ENCODE measurements at places on chromosomes 12 and 14.

DNA sequence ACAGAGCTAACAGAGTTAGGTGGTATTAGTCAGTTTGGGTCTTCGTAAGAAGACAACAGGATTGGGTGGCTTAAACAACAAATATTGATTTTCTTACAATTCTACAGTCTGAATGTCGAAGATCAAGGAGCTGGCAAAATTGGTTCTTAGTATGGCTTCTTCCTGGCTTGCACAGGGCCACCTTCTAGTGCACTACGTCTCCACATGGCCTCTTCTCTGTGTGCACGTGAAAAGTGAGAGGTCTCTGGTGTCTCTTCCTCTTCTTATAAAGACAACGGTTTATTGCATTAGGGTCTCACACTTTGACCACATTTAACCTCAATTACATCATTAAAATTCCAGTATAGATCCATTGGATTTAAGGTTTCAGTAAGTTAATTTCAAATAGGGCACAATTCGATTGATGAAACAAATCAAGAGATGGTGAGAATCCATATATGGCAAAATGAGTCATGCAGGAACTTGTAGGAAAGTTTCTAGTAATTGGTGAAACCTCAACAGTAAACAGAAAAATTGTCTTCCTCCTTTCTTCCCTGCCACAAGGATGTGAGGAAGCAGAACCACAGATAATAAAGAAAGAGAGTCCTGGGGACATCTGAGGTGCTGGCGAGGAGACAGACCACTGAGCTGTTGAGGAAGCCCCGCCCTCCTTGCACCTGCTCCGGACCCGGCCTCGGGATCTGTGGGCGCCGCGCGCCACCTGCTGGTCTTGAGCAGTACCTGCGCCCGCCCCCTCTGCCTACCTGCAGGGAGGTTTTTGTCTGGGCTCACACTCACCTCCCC, 846.7 kb downstream of the TMEM121 start:
- peak; percentile 88 for DNase-seq

GRCh38 chr12:1591034-1591433, 3.3 kb downstream of the FBXL14 start:
- peak; percentile 51 for DNase-seq

GRCh38 chr12:56522411-56523193, 982 bp downstream of the RBMS2 start:
- DNase-seq, result no peak

GRCh38 chr14:53055003-53055402, 98.1 kb downstream of the DDHD1 start:
- no peak for DNase-seq

GRCh38 chr14:64715628-64716412, 11.6 kb downstream of the PLEKHG3 start:
- no peak for DNase-seq

DNA sequence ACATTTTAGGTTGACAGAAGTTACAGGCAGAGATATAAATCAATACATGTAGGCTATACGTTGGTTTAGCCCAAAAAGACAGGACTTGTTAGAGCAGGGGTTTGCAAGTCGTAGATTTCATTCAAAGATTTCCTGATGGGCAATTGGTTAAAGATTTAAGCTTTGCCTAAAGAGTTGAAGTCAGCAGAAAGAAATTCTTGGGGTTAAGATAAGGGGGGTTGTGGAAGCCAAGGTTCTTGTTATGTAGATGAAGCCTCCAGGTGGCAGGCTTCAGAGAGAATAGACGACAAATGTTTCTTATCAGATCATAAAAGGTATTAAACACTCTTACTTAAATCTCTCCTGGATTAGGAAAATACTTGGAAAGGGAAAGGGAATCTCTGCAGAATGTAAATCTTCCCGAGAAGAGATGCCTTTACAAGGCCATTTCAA, 510.8 kb downstream of the TMTC2 start:
- no peak for DNase-seq

GRCh38 chr12:126358806-126359205, 1293.6 kb downstream of the AACS start:
- DNase-seq, result no peak

- no peak for DNase-seq
Observed at GRCh38 chr14:94044476-94045091, 18.4 kb downstream of the OTUB2 start.

DNA sequence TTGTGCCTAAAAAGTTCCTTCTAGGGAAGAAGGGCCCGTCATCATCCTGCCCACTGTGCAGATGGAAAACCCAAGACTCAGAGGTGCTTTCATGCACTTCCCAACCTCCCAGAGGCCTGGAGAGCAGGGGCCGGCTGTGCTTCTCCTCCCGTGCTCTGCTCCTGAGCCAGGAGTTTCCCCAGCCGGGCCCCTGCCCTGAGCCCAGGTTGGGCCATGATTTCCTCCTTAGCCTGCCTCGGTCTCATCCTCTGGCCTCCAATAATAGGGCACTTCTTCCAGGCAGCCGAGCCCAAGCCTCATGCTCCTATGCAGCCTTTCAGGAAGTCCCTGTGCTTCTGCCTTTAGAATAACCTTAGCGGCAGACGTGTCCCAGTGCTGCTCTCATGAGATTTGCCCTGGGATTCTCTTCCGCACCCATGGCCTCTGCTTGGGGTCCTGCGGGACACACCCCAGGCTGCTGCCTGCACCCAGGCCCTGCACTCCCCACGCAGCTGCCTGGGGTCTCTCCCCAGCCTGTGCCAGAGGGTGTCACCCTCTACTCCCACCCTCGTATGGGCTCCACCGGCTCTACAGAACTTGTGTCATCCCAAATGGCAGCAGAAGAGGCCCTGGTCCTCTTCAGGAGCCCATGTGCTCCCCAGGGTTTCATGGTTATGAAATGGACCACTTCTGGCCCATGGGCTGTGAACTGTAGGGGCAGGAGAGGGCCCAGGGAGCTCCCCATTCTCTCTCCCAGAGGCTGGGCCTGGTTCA, 359.3 kb downstream of the ADGRD1 start:
- DNase-seq, result no peak

DNA sequence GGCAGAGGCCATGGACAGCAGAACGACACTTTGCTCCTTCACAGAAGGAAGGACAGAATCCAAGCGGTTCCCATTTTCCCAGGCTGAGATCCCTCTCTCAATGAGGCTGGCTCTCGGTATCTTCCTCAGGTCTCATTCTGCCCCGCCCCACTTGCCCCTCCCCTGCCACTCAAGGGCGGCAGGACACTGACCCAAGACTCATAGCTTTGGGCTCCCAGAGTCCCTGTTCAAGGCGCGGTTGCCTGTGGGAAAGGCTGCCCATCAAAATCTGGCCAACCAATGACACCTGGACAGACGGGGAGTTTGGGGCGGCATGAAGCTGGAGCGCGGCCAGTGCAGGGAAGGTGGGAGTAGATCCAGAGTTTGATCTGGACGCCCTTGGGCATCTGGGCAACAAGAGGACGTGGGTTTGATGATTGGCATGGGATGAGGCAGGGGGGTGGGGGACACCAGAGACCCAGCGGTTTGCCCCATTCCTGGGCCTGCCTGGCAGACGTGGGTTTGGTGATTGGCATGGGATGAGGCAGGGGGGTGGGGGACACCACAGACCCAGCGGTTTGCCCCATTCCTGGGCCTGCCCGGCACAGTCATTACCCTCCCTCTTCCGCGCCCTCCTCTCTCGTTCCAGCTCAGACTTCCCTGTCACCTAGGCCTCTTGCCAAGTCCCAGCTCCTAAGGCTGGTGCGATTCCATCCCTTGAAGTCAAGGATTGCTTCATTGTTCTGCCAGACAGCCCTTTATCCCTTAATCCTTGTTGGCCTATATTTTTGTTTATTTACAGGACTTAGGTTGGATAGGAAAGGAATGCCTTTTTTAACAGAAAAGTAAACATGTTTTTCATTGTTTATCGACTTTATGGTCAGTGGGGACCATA, 92.1 kb downstream of the NINJ2 start:
- no peak for DNase-seq

GRCh38 chr12:106288494-106289195, 13.9 kb upstream of the TCP11L2 start:
- DNase-seq, result no peak

DNA sequence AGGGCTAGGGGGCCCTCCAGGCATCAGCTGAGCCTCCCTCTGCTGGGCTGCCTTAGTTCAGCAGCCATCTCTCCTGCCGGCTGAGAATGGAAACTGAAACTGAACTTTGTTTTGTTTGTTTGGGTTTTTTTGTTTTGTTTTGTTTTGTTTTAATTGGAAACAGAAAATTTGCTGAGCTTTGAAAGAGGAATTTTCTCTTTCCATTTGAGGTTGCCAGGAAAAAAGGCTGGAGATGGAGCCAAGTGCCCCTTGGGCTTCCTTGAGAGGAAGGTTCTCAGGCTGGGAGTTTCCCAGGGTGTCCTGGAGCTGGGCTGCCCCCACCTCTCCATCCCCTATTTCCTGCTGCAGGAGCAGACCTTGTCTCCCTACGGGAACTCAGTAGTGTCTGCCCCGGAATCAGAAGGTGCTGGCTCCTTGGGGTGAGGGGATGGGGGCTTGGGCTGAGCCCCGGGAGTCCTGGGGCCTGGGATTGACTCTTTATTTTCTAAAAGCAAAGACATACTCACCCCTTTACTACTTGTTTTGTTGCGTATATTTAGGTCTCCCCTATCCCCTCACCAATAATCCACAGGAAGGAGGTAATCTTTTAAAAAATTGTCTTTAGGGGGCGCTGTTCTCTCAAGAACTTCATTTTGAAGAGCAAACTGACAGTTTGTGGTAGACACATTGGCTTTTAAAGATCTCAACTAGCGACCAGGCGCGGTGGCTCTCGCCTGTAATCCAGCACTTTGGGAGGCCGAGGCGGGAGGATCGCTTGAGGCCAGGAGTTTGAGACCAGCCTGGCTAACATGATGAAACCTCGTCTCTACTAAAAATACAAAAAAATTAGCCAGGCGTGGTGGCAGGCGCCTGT, 21.3 kb upstream of the OASL start:
- DNase-seq, result peak; percentile 83

DNA sequence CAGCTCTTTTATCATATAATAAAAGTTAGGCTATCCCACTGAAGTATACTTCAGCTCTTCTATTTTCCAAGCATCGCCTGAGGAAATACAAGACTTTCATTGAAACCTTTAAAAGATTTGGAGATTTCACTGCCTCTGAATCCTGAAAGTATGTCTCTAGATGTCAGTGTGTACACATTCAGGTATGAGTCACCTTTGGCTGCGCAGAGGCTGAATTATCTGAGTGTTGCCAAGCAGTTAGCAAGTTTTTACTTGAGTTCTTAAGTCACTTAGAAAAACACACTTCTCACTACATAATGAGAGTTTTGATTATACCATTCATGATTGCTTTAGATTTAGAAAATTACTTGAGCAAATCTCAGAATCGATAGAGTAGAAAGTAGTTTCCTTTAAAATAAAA, 210.3 kb downstream of the TMTC2 start:
- DNase-seq, result no peak

DNA sequence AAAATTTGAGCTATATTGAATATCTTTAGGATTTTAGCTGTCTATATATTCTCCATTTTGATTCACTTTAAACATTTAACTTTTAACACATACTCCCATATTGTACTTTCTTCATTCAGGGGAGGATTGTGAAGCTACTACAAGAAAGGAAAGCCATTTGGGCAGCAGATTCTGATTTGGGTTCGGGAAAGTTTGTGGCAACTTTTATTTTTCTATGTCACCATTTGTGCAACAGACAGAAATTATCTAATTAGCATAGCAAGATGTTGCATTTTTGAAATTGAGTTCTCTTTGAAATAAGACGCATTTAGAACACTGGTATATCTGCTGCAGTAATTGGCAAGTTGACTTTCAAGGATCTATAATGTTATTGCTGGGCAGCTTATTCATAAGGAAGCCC, 134.3 kb downstream of the KICS2 start:
- no peak for DNase-seq

GRCh38 chr12:103181366-103182152, 224.1 kb downstream of the ASCL1 start:
- DNase-seq, result no peak

DNA sequence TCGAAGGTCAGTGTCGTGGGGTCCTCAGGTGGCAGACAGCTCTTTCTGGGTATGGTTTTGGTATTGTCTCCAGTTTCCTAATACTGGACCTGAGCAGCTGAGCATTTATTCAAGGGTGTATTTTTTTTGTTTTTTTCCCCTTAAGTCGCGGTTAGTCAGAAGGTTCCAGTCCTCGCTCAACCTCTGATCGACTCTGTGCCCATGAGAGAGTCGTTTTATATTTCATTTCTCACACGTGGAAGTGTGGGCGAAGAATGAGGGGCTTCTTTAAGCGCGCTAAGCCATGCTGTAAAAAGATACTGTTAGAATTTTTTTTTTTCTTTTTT, 499 bp downstream of the MIPOL1 start:
- DNase-seq, result no peak

- no peak for DNase-seq
Observed at GRCh38 chr14:24990050-24990449, 59.9 kb downstream of the STXBP6 start.

- no peak for DNase-seq
Observed at GRCh38 chr12:120760349-120761254, 35.0 kb downstream of the ACADS start.

- peak; percentile 94 for DNase-seq
Observed at GRCh38 chr14:96796851-96797581, at the start of gene VRK1. VRK1 (plus strand) TSS chr14:96797382; CDS start chr14:96833472, 36,090 bp downstream.

- no peak for DNase-seq
Observed at GRCh38 chr14:85483037-85483436, 46.9 kb upstream of the FLRT2 start.

DNA sequence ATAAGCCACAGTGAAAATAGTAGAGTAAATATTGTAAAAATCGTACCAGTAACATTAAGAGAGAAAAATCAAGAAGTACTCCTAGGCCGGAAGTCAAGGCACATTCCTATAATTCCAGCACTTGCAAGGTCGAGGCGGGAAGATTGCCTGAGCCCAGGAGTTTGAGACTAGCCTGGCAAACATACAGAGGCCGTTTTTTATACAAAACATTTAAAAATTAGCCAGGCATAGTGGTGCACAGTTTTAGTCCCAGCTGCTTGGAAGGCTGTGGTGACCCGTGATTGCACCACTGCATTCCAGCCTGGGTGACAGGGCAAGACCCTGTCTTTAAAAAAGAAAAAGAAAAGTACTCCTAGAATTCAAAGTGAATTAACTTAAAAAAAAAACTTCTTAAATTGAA, 341.8 kb downstream of the C12orf50 start:
- DNase-seq, result no peak

- no peak for DNase-seq
Observed at GRCh38 chr14:64637735-64638473, 66.3 kb upstream of the PLEKHG3 start.

DNA sequence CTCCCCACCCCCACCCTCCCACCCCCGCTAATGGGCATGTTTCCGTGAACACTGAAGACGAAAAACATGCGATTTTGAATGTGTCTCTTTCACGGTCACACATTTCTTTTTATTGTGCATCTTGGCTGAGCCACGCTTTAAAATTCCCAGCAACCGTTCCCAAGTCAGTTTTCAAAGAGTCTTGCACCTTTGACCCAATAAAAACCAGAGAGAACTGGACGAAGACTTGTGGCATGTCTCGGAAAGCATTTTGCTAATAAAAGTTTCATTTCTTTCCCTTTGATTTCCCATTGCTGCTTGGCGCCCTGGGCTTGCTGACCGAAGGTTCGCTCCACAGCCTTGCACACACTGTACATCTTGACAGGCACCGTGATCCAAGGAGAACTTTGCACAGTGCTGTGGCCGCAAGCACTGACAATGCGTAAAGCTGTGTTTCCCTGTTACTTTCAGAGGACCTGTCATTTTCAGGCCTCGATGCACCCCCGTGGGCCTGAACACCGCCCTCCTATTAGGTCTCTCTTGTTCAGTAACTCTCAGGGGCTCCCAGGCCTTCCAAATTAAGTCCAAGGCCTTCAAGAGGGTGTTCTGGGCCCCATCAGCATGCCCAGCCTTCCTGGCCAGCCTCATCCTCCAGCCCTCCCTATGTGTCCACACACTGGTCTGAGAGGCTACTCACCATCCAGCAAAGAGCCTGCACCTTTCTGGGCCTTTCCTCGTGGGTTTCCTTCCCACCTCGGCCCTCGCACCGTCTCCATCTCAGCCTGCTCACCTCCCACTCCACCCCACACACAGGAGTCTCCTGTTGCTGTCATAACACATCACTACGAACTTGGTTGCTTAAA, 63.4 kb upstream of the DIO3 start:
- DNase-seq, result no peak

All from activated CD8-positive, alpha-beta T cell treated with anti-CD3 and anti-CD28 coated beads, Interleukin-2, amount 10 ng/mL, durations not matched to agents 7 days and 5 days (primary cell).